Bone marrow (tissue), 2 donors: ENCODE measurements at places on chromosomes 6 and 20.

DNA sequence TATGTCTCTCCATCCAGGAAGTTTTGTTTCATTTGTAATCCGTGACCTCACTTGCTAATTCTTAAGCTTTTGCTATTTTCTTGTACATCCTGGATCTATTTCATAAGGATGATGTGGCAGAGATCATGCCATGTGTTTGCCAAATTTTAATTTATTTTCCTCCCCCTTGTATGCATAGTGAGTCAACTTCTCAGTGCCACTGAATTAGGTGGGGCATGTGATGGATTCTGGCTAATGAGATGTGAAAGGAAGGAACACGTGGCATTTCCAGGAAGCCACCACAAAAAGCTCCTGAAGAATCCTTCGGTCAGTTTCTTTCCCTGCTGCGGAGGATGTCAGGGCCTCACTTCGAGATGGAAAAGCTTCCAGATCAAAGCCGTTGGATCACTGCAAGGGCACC is 86.2 kb upstream of the PRL start:
- DNase-seq = no peak

GRCh38 chr20:8946036-8946940 is 122.6 kb upstream of the PLCB4 start:
- DNase-seq = no peak

- no peak for DNase-seq
Measured at GRCh38 chr20:61121661-61122060, 130.4 kb upstream of the CDH4 start.

GRCh38 chr6:44050872-44051505 is 76.3 kb downstream of the MRPL14 start:
- DNase-seq = no peak

GRCh38 chr20:60868316-60868891 is 383.7 kb upstream of the CDH4 start:
- DNase-seq = no peak
